ENCODE measurements at places on chromosomes 7 and 10.
A peak's percentile ranks its signal among the peaks of the same experiment; 100 is the strongest.

- DNase-seq: peak; percentile 37
Observed at GRCh38 chr10:103244666-103245271, 918 bp upstream of the RPEL1 start.

DNA sequence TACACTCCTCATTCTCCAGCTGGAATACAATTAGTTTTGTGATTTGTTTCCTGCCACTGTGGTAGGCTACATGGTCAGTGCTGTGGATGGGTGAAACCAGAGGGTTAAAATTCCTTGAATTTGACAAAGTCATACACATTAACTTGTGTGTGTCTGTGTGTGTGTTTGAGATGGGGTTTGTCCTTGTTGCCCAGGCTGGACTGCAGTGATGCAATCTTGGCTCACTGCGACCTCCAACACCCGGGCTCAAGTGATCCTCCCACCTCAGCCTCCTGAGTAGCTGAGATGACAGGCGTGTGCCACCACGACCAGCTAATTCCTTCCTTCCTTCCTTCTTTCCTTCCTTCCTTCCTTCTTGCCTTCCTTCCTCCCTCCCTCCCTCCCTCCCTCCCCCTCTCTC is 24.8 kb upstream of the GIMAP8 start:
- DNase-seq: no peak

- DNase-seq: no peak
Observed at GRCh38 chr10:121927318-121927840, 452 bp downstream of the ATE1 start.

GRCh38 chr7:47292832-47293309 is 289.0 kb downstream of the TNS3 start:
- no peak for DNase-seq

GRCh38 chr7:17681965-17682364 is 258.3 kb downstream of the SNX13 start:
- DNase-seq: no peak

GRCh38 chr10:72173262-72173618 is 42.6 kb upstream of the ANAPC16 start:
- no peak for DNase-seq

DNA sequence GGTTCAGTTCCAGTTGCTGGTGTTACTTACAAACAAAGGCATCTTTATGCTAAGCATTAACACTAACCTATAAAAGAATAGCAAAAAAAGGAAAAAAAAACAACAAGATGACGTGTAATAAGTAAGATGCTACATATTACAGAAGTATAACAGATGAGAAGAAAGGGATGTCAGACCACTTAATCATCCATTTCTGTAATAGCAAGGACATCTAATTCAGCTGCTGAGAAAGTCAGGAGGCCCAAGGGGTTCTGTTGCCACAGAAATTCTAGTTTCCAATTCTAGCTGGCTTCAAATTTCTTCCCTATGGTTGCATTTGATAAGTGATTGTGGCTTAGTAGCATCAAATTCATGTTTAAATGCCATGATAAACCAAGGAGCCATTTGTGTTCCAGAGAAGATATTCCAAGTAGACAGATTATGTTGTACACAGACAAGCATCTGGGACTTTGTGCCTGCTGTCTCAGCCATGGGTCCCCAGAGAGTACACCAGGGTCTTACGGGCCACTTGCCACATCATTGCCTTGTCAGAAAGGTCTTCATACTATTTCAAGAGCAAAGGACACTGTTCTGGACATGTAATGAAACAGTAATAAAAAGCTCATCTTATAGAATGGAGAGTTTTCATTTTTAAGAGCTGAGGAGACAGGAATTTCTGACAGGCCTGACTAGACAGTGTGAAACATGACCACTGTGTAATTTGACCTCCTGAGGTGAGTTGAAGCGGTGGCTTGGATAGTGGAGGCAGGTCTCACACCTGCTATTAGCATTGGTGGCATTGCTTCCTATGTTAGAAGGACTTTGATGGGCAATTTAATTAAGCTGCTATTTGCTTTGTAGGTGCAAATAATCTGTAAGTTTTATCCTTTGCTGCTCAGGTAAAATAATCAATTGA is 4.2 kb upstream of the ASB4 start:
- no peak for DNase-seq

DNA sequence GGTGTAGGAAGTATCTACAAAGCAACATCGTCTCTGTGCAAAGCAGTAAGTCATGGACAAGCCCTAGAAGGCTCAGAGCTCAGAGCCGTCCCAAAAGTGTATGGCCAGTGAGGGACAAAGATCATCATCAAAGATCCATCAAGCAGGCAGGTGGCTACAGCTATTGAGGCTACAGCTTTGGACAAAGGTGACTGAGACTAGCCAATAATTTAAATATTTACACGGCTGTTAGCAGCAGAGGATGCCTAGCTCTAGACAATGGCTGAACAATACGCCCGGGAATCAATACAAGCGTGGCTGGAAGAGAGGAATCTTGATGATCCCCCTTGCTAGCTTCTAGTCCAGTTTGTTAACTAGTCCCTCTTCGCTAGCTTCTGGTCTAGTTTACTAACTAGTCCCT is 17.9 kb downstream of the NMT2 start:
- no peak for DNase-seq

GRCh38 chr10:97025613-97026242 is 160.0 kb downstream of the SLIT1 start:
- peak; percentile 28 for DNase-seq

GRCh38 chr7:19455623-19456022 is 253.2 kb downstream of the POLR1F start:
- DNase-seq: no peak

GRCh38 chr10:79020015-79020491 is 48.7 kb upstream of the ZMIZ1 start:
- DNase-seq: no peak

DNA sequence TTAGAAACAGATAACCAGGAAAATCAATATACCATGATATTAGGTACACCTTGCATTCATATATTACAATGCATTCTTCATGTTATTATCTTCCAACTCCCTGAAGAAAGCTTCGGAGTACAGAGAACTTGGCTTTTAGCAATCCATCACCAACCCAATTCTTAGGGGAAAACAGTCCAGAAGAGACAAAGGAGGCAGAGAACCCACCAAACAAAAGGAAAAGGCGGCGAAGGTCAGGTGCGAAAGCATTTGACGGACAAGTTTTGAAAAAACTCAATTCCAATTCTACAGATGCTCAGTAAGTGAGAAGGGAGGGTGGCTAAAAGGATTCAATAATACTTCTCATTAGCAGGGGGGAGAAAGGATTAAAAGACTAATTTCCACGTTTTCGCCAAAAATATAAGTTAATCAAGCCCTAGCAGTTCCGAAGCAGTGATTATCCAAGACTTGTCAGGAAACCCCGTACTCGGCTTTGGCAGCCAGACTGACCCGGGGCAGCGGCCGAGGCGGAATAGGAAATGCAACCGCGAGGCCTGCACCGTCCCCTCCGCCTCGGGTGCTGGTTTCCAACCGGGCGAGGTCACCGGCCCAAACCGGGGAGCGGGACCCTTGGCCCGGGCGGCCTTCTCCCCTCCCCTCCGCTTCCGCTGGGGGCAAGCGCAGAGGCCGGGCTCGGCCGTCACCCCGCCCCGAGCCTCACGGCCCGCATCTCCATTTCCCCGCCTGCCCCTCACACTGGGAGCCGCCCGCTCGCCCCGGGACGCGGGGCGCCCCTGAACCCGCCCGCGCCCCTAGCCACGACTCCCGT is 747 bp downstream of the GDI2 start:
- DNase-seq: no peak

DNA sequence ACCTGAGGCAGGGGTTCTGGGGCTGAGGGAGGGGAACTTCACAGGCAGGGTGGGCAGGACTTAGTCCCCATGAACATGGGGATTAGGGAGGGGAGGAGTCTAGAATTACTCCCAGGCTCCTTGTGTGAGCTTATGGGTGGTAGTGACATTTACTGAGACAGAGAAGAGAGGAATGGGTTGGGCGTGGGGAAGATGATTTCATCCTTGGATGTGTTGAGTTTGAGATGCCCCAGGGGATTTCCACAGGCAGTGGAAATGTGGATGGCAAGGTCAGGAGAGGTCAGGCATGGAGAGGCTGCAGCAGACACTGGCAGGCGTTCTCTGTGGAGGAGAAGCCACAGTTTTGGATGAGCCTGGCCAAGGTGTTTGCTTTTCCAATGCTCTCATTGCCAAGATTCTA is 26.4 kb upstream of the GSDME start:
- DNase-seq: no peak

DNA sequence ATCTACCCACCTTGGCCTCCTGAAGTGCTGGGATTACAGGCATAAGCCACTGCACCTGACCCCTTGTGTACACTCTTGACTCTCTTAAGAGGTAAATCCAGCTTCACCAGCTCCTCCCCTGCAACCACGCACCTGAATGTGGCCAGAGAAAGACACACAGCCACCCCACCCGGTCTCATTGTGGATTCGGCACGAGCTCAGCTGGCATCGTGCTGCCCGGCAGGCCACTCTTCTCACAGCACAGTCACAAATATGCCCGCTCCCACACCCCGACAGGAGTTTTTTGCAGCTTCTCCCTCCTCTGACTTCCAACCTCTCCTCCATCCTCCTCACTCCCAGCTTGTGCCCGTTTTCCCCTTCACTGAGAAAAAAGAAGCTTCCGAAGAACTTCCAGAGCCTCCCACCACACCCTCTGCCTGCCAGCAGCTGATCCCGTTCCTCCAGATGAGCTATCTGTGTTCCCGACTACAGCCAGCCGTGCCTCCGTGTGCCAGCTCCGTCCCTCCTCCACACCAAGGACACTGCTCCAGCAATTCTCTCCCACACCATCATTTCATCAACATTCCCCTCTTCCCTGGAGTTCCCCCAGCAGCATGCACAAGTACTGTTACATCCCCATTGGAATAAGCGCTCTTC is 8.0 kb upstream of the SMARCD3 start:
- no peak for DNase-seq

DNA sequence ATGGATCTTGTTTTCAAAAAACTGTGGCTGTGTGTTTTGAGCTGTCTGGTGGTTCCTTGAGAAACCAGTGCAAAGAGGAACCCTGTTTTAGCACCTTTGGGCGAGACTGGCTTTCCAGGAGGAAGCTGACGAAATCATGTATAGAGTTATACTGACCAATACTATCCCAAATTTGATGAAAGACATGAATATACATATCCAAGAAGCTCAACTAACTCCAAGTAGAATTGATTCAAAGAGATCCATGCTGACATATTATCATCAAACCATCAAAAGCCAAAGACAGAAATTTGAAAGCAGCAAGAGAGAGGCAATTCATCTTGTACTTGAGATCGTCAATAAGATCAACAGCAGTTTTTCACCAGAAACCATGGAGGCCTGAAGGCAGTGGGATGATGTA is 610.7 kb downstream of the DNAJB6 start:
- DNase-seq: no peak

GRCh38 chr7:46369933-46370654 is 449.0 kb upstream of the IGFBP3 start:
- DNase-seq: no peak

DNA sequence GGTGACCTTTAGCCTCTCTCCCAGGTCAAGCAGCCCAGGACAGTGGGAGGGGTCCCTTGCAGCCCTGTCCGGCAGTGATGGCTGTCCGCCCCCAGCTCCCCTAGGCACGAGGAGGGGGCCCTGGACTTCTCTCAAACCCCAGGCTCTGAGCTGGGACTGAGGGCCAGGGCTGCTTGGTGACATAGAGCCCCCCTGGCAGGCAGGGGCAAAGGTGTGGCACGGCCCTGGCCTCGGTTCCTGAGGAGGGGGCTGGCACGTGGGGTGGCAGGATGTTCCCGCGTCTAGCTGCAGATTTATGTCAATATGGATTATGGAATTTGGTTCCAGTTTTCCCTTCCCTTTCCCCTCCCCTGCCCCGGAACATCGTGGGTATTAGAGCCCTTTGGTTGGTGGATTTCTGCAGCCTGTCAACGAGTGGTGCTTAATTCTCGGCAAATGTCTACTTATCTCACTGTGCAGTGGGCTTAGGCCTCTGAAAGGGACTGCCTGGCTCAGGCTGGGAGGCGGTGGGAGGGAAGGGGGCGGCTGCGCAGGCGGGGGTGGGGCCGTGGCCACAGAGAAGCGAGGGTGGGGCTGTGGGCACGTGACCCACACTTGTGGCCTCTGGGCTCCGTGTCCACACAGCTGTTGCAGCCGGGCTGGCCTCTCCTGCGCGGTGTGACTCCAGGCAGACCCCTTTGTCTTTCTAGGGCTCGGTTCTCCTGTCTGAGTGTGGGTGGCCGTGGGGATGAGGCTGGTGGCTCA is 19.3 kb downstream of the UNCX start:
- DNase-seq: no peak

DNA sequence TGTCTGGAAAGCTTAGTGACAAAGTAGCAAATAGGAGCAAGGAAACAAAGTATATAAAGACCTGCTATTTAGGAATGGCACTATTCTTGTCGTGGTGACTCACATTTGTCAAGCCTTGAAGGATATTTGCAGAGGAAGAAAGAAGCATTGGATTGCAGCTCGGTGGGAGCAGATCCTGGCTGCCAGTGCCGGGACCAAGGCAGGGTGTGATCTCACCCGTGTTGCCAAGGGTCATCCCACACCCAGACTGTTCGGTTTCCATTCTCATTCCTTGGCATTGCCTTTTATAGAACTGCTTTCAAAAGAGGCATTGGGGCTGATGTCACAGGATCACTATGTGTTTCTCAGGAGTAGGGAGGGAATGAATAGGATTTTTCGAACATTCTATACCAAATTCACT is 176.2 kb downstream of the GALNT17 start:
- no peak for DNase-seq

GRCh38 chr7:69935107-69935506 is 336.8 kb downstream of the AUTS2 start:
- DNase-seq: no peak

GRCh38 chr10:98474628-98475027 is 27.9 kb upstream of the HPS1 start:
- no peak for DNase-seq

GRCh38 chr10:102632394-102633111 is 11.7 kb upstream of the TRIM8 start:
- DNase-seq: no peak

GRCh38 chr7:54538122-54538521 is 4.1 kb upstream of the VSTM2A start:
- DNase-seq: no peak

DNA sequence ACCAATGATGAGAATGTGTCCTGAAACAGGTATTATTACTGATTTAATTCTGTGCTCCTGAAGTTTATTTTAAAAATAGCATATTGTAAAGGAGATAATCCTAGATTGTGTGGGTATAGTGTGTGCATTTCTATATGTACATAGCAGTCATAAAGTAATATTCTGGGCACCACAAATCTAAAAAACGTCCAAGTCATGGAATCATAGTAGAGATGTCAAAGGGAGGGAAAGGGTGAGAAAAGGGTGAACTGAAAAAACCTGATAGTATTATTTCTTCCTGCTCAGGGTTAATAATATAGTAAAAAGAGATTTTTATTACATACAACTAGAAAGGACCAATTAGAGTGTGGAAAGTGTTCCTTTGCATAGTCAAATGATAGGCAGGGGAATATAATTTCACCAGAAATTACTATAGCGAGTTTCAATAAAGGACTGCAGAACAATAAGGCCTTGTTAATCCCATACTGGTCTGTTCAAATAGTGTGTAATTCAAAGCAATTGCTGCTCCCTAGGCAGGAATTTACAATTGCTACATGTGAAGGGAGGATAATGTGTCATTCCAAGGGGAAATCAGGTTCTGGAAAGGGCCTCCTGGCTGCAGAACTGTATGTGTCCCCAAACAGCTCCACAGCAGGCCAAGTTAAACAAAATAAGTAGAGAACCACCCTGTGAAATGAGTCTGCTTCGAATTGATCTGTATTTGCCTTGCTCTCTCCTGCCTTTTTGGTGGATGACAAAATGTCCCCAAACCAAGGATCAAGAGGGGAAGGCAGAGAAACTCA is 42.5 kb upstream of the KMT2E start:
- no peak for DNase-seq

All from stimulated activated CD8-positive, alpha-beta memory T cell treated with anti-CD3 and anti-CD28 coated beads, Interleukin-4, amount 100 ng/mL, for 4 hours (primary cell).